ENCODE measurements at places on chromosomes 12 and 14.
A peak's percentile ranks its signal among the peaks of the same experiment; 100 is the strongest.

DNA sequence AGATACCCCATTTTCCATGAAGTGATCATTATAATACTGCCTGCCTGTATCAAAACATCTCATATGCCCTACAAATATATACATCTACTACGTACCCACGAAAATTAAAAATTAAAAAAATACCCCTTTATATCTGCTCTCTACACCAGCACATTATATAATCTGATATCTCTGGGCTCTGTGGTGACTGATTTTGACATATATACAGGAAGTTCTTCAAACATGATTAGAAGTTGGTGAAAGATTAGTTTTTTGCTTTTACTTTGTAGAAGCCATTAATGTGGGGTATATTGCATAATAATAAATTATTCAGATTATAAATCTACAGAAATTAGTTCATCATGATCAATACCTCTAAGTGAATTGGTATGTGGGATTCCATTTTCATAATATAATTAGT, 126.7 kb upstream of the MDM1 start:
- DNase-seq: no peak

DNA sequence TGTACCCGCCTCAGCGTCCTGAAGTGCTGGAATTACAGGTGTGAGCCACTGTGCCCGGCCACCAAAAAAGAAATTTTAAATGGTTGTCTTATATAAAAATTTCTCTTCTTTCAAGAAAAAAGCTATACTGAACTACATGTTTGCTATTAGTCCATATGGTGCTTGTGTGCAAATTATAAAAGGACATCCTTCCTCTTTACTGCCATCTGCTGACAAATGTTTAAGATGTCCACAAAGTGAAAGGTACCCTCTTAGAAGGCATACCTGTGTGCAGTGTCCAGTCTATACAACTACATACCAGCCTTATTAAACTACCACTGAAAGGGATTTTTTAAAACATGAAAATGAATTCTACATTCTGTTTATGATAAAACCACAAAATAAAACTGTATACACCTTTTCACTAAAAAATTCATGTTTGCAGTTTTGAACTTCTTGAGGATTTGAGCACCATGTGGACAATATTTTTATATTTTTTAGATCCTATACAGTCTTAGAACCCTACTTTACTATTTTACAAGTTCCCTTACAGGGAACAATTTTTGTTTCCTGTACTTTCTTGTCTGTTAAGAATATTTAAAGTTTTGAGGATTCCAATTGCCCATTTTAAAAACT, 32.8 kb upstream of the TOMM20L start:
- DNase-seq: no peak

GRCh38 chr14:36661506-36662257, at the start of gene PAX9:
TSS of gene PAX9 (plus strand) at chr14:36661860. CDS start at chr14:36662090, 230 bp downstream.
- no peak for DNase-seq

GRCh38 chr12:70645494-70646317, 8.5 kb upstream of the PTPRB start:
- no peak for DNase-seq

DNA sequence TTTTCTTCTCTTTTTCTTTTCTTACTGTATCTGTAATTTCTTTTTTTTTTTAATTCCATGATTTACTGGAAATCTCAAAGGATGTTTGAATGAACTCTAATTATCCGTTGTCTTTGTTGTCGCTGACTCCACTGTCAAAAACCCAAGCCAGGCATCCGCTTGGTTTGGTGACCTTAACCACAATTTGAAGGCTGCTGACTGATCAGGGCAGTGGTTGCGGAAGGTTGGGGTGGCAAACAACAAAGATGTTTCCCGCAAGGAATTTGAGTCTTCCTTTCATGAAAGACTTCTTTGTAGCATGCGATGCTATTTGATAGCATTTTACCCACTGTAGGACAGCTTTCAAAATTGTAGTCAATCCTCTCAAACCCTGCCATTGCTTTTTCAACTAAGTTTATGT, 1013.8 kb downstream of the DIO2 start:
- no peak for DNase-seq

GRCh38 chr12:87304406-87304805, 724.8 kb downstream of the C12orf50 start:
- no peak for DNase-seq

- peak; percentile 9 for DNase-seq
These were observed 498.4 kb downstream of the RMST start for GRCh38 chr12:97960741-97961608.

GRCh38 chr14:104845834-104846441, 19.1 kb upstream of the CEP170B start:
- no peak for DNase-seq

- no peak for DNase-seq
These were observed 38.9 kb upstream of the BDKRB2 start for GRCh38 chr14:96165493-96166436.

GRCh38 chr12:109446869-109447268, 30.2 kb downstream of the KCTD10 start:
- DNase-seq: no peak

DNA sequence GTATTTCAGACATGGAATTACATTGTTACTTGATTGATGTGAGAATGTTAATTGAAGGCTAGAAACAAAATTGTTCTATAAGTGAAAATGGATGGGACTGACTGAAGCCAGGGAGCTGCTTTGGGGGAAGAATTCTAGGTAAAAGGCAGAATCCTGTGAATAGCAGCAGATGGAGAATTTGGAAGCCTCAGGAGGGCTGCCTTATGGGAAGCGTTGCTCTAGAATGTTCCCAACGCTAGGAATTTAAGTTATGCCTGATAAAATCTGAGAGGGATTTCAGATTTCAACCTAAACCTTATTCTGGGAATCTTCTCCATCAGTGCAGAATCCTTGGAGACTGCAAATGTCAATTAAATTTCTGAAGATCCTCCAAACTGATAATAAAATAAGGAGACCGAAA, 858.2 kb upstream of the FLRT2 start:
- no peak for DNase-seq

GRCh38 chr12:131378861-131379665, 331.8 kb upstream of the SFSWAP start:
- DNase-seq: no peak

GRCh38 chr12:9751204-9752144, 9.2 kb downstream of the CD69 start:
- no peak for DNase-seq

- no peak for DNase-seq
These were observed 927.1 kb downstream of the VRK1 start for GRCh38 chr14:97724265-97724731.

DNA sequence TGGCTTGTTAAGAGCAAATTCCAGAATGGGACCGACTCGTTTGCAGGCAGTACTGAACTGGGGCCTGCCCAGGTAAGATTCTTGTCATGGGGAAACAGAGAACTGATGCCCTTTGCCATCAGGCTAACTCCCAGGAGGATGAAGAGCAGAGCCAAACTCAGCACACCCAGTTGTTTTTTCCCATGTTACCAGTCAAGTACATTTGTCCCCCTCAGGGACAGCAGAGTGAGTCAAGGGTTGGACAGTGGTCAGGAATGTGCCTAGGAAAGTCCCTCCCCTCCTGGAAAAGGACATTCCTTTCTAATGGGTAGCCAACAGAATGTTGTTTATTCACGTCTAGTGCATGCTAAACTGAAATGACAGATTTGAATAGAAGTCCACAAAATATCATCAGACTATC, 1.6 kb downstream of the ART4 start:
- DNase-seq: no peak

GRCh38 chr12:75482646-75483045, 2.1 kb downstream of the GLIPR1 start:
- DNase-seq: no peak

DNA sequence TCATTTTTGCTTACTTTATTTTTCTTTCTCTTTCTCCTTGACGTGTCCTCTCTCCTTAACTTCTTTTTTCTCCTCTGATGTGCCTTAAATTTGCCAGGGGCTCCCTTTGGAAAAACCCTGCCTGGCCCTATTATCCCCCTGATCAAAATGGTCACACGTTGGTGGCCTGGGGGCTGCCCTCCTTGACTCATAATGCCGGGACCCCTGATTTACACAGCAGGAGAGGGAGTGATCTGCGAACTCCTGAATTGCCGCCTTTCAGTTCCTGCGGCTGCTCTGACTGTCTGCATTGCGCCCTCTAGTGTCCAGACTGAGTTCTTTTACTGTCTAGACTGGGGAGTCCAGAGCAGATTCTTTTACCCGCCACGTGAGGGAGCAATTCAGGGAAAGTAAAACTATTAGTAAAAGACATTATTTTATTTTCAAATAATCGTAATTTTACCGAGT, 44.8 kb upstream of the GZMB start:
- DNase-seq: peak; percentile 41

GRCh38 chr14:85241022-85241855, 288.7 kb upstream of the FLRT2 start:
- no peak for DNase-seq

DNA sequence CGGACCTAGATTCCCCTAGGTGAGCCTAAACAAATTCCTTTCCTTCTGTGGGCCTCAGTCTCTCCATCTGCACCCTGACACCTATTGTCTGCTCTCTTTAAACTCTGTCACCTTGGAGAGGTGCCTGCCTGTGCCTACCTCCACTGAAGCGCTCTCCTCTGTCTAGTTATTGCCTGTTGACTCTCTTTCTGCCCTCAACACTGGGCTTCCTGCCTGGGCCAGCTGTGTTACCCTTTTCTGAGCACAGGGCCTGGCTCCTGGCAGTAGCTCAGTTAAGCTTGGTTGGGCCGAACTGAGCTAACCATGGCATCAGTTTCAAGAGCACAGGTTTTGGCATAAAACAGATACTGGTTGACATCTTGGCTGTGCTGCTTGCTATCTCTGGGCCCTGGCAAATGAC, 43.5 kb downstream of the PRMT8 start:
- DNase-seq: no peak

DNA sequence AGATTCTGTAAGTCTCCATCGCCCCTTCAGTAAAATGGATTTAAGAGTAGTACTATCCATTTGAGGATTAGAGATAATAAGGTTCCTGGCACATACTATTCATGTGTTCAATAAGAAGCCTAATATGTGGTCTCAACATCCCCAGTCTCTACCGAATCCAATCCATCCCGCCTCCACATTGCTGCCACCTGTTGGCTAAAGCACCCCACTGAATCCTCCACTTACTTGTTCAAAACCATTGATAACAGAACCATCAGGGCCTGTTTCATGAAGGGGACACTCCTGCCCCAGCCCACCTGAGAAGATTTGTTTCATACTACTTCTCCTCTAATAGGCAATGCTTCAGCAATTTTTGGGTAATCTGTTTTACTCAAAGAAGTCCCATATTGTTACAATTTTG, 147.5 kb downstream of the SLC2A13 start:
- DNase-seq: no peak
